ENCODE measurements at places on chromosomes 6 and 20.

GRCh38 chr6:19153270-19153980, 683.7 kb upstream of the ID4 start:
- no peak for DNase-seq

DNA sequence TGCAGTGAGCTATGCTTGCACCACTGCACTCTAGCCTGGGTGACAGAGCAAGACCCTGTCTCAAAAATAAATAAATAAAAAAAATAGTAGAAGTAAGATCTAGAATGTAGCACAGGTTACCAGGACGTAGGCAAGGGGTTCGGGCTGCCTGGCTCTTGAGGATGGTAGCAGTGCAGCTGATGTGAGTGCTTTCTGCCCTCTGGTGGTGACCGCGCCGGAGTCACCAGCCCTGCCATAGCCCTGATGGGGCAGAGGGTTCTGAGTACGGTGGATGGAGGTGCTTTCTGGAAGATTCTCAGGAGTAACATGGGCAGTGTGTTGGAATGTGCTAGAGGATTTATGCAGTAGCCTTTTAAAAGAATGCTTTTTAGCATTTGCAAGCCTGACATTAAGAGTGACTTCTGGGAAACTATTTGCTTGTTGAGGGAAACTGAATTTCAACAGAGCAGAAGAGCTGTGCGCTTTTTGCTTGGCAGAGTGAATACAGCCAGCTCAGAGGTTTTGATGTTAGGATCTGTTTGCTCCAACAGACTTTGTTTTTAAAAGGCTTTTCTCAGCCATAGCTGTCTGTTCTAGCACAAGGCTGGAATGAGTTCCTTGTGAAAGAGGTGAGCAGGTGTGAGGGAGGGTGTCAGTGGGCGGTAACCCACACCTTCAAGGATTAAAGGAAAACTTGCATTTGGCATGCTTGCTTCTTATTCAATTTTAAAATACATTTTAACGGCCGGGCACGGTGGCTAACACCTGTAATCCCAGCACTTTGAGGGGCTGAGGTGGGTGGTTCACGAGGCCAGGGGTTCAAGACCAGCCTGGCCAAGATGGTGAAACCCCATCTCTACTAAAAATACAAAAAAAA, 65.9 kb downstream of the PTPN1 start:
- DNase-seq: peak; percentile 39

DNA sequence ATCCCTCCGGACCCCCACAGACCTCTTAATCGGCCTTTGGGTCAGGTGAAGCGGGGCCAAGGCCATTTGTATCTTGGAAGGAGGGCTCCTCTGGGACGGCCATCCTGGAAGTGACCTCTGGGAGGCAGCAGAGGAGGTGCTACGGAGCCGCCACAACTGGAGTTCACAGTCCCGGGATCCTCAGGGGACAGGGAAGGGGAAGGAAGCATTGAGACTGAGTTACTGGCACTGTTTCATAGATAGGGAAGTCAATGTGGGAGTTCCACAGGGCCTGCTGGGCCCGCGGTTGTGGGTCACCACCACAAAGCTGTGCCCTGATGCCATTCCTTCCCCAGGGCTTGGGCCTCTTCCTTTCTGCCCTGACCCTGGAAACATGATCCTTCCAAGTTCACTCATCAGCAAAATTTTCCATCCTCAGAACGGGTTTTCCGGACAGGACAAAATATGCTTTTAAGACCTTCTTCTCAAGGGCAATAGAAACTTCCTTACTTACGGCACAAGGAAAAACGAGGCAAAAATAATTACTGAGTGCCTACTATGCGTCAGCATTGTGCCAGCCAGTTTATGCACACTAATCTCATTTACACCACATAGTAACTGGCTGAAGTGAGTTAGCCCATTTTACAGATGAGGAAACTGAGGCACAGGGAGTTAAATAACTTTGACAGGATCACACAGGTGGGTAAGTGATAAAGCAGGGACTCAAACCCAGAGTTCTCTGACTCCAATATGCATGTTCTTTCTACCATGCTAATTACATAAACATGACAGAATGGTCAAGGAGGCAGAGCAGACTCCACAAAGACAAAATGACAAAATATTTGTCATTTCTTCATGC, 143.8 kb downstream of the UNC5CL start:
- no peak for DNase-seq

GRCh38 chr6:53294095-53294494, 54.7 kb downstream of the ELOVL5 start:
- DNase-seq: peak; percentile 12

- no peak for DNase-seq
These were observed 14.5 kb downstream of the DIDO1 start for GRCh38 chr20:62911701-62912280.

- no peak for DNase-seq
These were observed 25.5 kb upstream of the FKBP1A start for GRCh38 chr20:1418350-1418749.

GRCh38 chr6:5109436-5109835, 24.3 kb downstream of the PPP1R3G start:
- DNase-seq: no peak

- no peak for DNase-seq
These were observed 11.5 kb downstream of the SRXN1 start for GRCh38 chr20:641516-641875.

DNA sequence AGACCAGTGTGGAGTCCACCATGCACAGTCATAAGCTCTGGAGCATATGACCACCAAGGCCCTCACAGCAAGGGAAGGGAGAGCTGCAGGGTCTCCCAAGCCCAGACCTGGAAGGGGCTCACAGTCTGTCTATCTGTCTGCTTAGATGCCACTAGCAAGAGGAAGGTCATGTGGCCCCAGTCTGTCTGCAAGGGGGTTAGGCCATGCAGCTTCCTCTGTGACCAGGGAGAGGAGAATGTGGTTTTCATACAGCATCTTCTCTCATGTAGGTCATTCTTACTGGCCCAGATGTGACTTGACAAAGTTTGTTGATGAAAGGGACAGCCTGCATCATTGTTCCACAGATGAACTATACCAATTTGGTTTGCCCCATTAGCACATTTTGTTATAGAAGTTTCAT, 260.8 kb downstream of the FARS2 start:
- DNase-seq: no peak

All from NCI-H1417 (cell line).